ENCODE measurements at places on chromosomes 6 and 20. TPM values are rescaled to one million over a fixed set of nuclear protein-coding genes. Genes with fewer than 3 reads are reported as not detected.

DNA sequence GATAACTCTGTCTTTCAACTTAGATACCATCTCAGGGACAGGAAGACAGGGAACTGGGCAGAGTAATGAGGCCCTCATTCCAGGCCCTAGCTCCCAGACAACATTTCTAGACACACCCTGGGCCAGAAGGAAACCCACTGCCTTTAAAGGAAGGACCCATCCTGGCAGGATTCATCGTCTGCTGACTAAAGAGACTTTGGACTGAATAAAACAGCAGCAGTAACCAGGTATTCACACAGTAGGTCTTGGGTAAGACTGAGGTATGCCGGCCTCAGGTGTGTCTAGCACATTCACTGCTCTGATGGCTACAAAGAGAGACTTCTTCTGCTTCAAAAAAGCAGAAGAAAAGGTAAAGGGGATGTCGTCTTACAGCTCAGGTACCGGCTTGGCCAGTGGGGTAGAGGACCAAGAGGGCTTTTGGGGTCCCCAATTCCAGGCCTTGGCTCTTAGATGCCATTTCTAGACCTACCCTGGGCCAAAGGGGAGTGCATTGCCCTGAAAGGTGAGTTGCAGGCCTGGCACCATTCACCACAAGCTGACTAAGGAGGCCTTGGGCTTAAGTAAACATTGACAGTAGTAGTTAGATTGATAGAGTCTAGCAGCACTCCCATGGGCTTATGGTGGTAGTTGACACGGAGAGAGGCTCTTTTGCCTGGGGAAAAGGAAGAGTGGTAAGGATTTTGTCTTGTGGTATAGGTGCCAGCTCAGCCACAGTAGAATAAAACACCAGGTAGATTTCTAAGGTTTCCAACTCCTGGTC lies 13.4 kb downstream of the SNX14 start:
- no peak for DNase-seq

GRCh38 chr6:64054861-64055260 lies 419.3 kb downstream of the PHF3 start:
- no peak for DNase-seq

The PDE7B gene
- 0.38 TPM for total RNA-seq

- DNase-seq: peak; percentile 88
Measured at GRCh38 chr20:433300-433975, 25.3 kb downstream of the RBCK1 start.

DNA sequence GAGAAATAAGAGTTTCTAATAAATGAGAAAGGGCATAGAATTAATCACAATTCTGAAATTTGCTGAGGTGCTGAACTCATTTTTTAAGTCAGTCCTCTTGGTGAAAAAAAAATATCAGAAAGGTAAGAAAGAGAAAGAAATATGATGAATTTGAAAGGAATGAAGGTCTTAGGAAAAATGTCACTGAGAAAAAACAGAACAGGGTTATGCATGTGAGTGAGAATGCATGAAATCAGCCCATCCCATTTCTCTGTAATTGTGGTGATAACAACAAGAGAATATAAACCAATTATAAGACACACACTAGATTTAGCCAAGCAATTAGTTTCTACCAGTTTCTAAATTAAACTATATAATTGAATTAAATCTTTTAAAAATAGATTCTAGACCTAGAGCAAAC lies 138.9 kb downstream of the TBX18 start:
- no peak for DNase-seq

The ENPP5 gene
- 0.58 TPM for total RNA-seq

The BFSP1 gene
- total RNA-seq: 1.7 TPM

The TOP1 gene
- 89.0 TPM for total RNA-seq

DNA sequence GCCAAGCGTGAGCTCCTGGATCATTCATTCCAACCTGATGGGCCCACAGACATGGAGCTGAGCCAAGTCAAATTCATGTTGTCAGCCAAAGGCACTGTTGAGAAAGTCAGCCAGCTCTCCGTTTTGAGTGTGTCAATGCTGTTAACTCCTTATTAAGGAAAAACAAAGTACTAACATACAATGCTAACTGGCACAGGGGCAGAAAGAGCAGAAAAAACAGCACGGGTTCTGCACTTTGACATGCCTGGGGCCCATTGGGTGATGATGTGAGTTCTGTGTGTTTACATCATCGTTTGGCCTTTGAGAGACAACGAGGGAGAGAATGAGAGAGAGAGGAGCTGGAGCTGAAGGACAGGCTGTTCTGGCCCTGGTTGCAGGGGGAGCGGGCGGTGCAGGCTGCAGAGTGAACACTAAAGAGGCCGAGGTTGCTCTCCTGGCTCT lies 85.9 kb downstream of the SMOC2 start:
- DNase-seq: no peak

The DLK2 gene
- total RNA-seq: not detected

The GABRR2 gene
- 1.0 TPM for total RNA-seq

The SNAI1 gene
- total RNA-seq: 0.61 TPM

GRCh38 chr6:165308926-165309731 lies at the start of gene C6orf118:
C6orf118 (minus strand) TSS chr6:165309605; CDS start chr6:165309586, 19 bp downstream.
- no peak for DNase-seq

DNA sequence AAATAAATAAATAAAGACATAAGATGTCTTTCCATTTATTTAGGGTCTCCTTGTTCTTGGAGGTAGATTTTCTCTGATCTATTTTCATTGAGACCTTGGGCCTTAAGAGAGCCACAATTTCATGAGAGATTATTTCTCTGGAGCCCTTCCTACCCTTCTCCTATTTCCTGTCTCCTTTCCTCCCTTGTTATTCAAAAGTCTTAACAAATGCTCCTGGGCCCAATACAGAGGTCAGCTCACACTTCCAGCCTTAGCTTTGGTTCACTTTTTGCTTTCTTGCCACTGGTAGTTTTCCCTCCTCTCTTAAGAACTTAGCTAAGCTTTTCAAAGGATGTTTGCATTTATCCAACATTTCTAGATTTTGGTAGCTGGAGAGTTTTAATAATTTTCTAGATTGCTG lies 44.0 kb downstream of the PTPRA start:
- DNase-seq: no peak

The RRAGD gene
- 5.7 TPM for total RNA-seq

GRCh38 chr20:58853976-58854637 lies 1.6 kb downstream of the GNAS start:
- DNase-seq: no peak

DNA sequence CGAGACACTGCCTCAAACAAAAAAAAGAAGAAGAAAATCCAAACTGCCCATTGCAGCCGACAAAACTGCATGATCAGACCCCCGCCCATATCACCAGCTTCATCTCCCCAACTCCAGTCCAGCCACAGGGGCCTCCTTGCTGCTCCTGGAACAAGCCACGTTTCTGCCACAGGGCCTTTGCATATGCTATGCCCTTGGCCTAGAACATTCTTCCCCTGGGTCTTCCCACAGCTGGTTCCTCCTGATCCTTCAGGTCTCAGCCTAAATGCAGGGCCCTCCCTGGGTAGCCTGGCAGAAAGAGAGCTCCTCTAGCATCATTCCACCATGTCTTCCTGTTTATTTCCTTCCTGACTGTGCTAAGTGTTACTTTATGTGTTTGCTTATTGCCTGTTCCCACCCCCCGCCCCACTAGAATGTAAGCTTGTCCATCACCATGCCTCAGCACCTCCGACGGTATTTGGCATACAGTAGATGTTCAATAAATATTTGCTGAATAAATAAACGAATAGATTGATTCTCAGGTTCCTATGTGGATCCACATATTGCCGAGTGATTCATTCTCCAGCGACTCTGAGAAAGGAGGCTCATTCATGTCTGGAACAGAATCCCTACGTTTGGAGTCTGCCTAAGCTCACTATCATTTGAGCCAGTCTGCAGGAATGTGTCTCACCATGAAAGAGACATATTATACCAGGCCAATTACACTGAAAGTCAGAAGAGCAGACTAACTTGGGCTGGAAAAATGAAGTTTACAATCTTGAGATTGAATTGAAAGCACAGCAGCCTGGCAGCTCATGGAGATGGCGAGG lies 56.1 kb downstream of the NFATC2 start:
- no peak for DNase-seq

DNA sequence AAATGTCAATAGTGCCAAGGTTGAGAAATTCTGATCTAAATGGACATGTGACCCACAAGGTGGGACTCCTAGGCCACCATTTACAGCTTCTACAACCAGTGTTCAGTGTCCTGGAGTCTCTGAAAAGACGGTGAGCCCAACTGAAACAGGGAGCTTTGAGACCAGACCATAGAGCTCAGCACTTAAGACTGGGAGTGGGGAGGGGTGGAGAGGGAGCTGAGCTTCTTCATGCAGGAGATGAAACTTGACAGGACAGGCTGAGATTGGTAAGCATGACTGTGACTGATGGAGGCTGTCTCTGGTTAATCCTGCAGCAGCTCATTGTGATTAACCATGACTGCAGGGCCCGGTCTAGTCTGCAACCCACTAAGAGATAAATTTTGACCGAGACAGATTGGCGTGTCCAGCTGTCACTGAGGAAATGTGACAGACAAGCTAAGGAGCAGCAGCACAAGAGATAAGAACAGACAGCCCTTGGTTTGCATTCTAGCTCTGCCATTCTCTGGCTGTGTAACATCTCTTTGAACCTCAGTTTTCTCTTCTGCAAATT lies 1.4 kb upstream of the AAR2 start:
- no peak for DNase-seq

DNA sequence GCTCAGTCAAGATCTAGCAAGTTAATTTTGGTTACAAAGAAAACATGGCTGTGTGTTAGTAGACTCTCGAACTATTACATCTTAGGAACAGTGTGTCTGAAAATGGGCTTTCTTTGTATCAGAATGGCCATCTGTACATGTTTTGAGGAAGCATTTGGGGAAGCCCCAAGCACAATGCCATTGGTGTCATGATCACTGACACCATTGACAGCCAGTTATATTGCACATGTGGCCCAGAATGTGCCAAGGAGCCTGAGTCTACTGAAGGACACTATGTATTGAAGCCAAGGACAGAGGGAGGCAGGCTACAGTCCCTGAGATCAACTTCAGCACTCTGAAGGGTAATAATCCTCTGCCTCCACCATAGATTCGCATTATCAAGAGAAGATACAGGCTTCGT lies 12.6 kb upstream of the FAM50B start:
- DNase-seq: no peak

The CBLN4 gene
- not detected for total RNA-seq

GRCh38 chr20:3658716-3659491 lies 4.3 kb downstream of the GFRA4 start:
- peak; percentile 79 for DNase-seq

- no peak for DNase-seq
Measured at GRCh38 chr6:136012198-136012887, 160.8 kb downstream of the PDE7B start.

- DNase-seq: no peak
Measured at GRCh38 chr6:9095729-9096128, 660.4 kb upstream of the SLC35B3 start.

DNA sequence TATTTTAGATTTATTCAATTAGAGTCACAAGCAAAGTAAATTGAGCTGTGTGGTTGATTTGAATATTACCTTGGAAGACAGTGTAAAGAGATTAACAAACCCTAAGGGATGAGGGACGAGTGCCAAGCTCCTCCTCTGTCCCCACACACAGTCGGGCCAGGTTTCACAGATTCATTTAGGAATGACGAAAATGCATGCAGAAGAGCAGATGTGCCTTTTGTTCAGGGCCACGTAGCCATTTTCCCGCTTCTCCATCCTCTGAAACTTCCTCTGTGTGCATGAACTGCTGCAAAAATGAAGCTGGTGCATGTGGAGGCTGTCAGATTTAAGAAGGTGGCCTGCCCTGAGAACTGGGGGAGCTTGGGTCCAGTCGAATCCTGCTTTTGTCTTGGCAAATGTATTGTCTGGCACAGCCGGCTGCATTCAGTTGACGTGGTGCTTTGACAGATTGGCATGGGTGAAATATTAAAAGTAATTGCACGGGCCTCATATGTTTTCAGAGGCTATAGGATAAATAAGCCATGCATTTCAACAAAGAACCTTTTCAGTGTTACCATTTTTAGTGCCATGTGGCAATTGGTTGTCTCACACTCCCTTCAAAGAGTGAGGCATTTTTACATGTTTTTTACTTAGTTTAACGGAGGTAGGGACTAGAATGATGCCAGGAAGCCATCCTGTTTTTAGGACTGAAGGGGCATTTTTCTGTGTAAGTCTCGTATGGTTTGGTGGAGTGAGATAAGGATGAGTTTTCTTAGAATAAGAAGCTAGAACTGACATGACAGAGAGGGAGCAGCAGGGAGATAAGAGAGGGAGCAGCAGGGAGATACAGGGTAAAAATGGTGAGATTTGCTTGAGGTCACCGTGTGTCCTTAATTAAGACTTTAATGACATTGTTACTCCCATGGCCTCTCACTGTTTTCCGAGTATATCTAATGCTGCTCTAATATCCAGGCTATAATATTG lies 361.1 kb downstream of the NRN1 start:
- no peak for DNase-seq

The PCNA gene
- total RNA-seq: 548 TPM

- no peak for DNase-seq
Measured at GRCh38 chr6:105907301-105907700, 178.8 kb upstream of the PRDM1 start.

DNA sequence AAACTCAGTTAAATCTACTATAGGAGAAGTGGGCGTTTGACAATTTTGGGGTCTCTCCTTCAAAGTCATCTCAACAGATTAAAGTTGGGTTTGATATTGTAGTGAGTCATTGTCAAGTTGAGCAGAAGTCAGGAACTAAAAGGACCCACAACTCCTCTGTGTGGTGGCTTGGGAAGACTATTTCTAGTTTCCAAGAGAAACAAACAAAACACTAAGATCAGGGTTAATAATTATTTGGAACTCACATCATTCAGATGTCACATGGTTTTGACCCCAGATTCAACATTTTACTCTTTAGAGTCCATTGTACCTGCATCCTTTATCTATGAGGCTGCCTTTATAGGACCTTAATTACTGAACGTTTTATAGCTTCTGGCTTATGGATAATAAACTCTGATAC lies 45.3 kb upstream of the TINAG start:
- DNase-seq: no peak

DNA sequence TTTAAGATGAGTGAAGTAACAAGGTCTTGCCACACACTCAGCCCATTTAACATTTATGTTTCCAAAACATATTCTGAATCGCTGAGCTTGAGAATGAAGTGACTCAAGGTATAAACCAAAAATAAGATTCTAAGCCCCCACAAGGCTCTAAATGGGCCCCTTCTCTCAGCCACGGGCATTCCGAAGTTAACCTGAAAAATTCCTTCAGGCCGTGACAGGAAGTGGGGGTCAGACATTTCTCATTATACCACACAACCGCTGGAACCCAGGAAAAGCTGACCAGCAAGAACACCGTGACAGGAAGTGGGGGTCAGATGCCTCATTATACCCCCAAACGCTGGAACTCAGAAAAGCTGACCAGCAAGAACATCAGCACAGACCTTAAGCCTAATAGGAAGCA lies 247.9 kb downstream of the ERMARD start:
- peak; percentile 5 for DNase-seq

- DNase-seq: no peak
Measured at GRCh38 chr6:153170511-153170910, 39.4 kb upstream of the RGS17 start.

- no peak for DNase-seq
Measured at GRCh38 chr6:151026041-151026663, 160.7 kb downstream of the MTHFD1L start.

DNA sequence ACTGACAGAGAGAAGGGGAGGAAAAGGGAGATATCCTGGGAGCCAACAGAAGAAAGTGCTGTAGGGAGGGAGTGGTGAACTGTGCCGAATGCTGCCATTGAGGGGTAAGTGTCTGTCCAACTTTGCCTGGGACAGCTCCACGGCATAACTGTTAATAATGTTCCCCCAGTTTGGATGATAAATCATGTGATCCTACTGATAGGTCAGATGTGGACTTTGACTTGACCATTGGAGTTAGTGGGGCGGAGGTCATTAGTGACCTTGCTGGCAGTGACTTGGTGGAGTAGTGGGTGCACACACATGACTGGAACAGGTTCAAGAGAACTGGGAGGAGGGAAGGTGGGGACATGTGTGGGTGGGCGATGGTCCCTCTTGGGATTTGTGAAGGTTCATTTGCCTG lies 50.4 kb downstream of the CDH22 start:
- no peak for DNase-seq
